Fibroblast of skin of right biceps (primary cell): ENCODE measurements at places on chromosomes 13 and 19.
A peak's percentile ranks its signal among the peaks of the same experiment; 100 is the strongest.

DNA sequence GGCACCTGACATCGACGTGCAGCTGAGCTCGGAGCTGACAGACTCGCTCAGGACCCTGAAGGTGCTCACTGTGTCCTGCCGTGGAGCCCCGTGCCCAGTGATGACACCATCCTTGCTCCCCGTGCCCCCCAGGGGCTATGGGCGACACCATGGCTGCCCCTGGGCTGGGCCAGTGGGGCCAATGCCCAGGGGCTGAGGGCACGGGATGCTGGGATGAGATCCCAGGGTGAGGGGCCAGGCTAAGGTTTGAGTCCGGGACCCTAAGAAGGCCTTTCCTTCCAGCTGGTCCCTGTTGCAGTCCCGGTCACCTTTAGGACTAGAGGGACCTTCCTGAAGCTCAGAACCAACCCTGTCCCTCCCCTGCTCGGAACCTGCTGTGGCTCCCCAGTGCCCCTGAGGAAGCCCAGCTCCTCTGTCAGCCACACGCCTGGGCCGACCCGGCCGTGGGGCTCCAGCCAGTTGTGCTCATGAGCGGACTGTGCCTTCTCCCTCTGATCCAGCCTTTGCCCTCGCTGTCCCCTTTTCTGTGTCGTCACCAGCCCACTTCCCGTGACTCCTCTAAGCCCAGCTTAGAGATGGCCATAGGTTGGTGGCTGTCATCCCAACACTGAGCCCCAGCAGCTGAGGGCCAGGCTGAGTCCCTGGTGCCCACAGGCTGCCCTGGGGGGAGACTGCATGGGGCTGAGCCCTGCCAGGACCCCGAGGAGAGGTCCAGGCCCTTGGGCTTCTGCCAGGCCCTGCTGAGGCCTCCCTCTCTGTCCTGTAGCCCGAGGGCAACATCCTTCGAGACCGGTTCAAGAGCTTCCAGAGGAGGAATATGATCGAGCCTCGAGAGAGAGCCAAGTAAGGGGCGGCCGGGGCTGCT is 10.6 kb downstream of the NOP53 start:
- no peak for DNase-seq

- DNase-seq, result no peak
Measured at GRCh38 chr13:70534466-70534865, 426.2 kb upstream of the KLHL1 start.

- DNase-seq, result peak; percentile 23
Measured at GRCh38 chr13:41004875-41005693, 14.0 kb downstream of the ELF1 start.

GRCh38 chr19:4742723-4743646 is 19.3 kb upstream of the DPP9 start:
- no peak for DNase-seq

DNA sequence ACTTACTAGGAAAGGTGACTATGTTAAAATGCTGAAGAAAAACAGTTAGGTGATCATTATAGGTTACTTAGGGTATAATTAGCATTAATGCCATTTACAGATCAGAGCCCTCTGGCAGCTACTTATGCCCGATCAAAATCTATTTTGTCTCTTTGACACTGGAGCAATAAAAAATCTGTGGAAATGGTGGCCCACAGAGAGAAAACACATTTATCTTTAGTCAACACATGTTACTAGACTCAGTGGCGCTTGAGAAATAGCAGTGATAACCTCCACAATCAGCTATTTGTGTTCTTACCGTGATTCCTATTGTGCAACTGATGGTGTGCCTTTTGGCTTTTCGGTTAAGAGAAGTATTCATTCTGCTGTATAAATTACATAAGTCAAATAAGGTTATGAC is 1519.6 kb downstream of the PCDH9 start:
- no peak for DNase-seq

DNA sequence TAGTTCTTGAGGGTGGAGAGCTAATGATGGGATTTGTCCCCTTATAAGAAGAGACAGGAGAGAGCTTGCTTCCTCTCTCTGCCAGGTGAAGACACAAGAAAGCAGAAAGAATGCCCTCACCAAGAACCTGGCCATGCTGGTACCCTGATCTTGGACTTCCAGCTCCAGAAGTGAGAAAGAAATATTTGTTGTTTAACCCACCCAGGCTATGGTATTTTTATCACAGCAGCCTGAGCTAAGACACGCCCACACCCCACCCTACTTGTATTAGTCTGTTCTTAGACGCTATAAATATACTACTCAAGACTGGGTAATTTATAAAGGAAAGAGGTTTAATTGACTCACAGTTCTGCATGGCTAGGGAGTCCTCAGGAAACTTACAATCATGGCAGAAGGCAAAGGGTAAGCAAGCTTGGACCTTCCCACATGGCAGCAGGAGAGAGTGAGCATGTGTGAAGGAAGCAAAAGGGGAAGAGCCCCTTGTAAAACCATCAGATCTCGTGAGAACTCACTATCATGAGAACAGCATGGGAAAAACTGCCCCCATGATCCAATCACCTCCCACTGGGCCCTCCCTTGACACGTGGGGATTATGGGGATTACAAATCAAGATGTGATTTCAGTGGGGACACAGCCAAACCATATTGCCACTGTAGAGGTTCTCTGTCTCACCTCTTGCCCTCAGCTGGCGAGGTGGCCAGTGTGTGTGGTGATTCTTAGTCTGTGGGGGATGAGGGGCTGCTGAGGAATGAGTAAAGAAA is 57.4 kb upstream of the RCBTB2 start:
- DNase-seq, result no peak

- no peak for DNase-seq
Measured at GRCh38 chr13:27534108-27534980, 84.0 kb upstream of the MTIF3 start.

GRCh38 chr13:99966064-99966805 is 5.3 kb downstream of the ZIC5 start:
- DNase-seq, result no peak

DNA sequence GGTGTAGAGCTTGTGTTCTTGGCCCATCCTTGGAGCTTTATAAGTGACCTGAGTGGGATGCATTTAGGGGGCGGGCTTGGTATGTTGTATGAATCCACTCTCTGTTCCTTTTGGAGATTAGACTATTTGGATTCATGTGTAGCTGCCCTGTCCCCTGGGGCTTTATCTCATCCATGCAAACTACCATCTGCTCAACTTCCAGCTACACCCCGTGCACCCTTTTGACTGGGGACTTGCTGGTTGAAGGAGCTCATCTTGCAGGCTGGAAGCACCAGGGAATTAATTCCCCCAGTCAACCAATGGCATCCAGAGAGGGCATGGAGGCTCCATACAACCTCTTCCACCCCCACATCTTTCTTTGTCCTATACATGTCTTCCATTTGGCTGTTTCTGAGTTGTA is 6.1 kb downstream of the CLEC4M start:
- DNase-seq, result no peak

GRCh38 chr13:64591971-64592370 is 2638.2 kb downstream of the PCDH9 start:
- peak; percentile 58 for DNase-seq

- DNase-seq, result peak; percentile 78
Measured at GRCh38 chr13:99496184-99497142, 4.8 kb upstream of the TM9SF2 start.

DNA sequence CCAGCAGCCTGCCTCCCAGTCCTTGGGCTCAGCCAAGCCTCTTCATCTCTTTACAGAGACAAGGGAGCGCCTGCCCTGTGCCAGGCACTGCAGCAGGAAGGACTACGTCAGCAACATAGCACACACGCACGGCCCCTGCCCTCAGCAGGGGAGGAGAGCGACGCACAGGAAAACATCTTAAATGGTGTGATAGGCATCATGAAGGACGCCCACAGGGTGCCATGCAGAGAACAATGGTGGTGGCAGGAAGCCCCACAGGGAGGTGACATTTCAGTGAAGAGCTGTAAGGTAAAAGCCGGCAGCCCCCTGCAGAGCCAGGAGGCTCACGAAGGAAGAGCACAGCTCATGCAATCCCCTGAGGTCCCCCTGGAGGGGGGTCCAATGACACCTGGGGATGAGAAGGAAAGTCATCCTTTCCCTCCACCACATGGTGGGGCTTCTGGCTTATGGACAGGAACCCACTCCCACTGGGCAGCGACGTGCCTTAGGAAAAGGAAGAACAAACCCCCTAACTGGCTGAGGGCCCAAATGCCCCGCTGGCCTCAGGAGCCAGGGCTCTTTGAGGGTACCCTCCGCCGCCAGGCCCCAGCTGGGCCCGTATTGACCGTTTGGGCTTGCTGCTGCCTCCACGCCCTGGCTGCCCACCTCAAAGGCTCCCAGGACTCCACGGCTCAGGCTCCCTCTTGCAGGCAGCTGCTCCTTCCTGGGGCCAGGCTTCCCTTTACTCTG is 37.3 kb upstream of the C13orf42 start:
- DNase-seq, result no peak

- no peak for DNase-seq
Measured at GRCh38 chr19:14959263-14959662, 18.0 kb downstream of the OR7C2 start.

DNA sequence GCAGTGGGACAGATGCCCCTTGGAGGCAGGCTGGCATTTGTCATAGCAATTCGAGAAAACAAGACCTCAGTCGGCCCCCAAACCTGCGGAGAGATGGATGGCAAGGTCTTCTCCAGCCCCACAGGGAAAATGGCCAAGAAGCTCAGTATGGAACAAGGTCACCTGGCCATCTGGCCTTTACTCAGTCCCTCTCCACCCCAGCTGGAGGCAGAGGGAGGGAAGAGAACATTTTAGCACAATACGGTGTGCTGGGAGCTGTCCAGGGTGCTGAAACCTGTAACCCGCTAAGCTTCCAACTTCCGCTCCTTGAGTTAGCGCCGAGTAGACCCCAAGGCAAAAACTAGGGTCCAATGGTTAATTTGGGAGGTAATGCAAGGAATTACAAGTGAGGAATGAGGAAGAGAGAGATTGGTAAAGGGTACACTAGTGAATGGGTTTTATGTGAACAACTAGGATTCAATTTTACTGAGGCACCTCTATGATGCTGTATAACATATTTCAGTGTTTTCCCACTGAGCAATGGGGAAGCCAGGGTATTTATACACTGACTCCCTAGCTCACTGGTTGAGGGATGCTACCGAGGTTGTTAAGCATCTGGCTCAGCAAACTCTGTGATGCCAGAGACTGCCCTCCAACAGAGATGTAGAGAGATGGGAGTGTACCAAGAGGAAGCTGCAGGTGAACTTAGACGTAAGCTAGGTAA is 64.3 kb downstream of the CACNA1A start:
- DNase-seq, result peak; percentile 47

GRCh38 chr13:60335531-60335930 is 61.5 kb upstream of the TDRD3 start:
- peak; percentile 31 for DNase-seq

GRCh38 chr13:108558489-108558888 is 70.9 kb upstream of the MYO16 start:
- DNase-seq, result no peak

DNA sequence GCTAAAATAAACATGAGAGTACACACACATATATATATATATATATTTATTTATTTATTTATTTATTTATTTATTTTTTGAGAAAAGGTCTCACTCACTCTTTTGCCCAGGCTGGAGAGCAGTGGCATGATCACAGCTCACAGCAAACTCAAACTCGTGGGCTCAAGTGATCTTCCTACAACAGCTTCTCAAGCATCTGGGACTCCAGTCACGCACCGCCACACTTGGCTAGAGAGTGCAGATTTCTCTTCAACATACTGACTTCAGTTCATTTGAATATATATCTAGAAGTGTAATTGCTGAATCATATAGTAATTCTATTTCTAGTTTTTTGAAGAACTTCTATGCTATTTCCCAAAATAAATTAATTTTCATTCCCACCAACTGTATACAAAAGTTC is 1711.8 kb downstream of the SLITRK5 start:
- DNase-seq, result no peak

DNA sequence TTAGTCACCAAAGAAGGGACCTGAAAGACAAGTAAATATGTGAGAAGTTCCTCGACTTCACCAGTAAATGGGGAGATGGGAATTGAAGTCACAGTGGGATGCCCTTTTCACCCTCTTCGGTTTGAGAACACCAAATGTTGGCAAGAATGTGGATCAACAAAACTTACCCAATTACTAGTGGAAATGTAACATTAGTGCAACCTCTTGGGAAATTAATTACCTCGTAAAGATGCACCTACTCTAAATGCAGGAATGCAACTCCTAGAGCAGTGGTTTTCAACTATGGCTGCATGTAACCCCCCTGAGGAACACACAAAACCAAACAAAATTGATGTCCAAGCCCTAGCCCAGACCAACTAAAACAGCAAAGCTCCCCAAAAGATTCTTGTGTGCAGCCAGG is 78.1 kb downstream of the LNX2 start:
- DNase-seq, result no peak

DNA sequence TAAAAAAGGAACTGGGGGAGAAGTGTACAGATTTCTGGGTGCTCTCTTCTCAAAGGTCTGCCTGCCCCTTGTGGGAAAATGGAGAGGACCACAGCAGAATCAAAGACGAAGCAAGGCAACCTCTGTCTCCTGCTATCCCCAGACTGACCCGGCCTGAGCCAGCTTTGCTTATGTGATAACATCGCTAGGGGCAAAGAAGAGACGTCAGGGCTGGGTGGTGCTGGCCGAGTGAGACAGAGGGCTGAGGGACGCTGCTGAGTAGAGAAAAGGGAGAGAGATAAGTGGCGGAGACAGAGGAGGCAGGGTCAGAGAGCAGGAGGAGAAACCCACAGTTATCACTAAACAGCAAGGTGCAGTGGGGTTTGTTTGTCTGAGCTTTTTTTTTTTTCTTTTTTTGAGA is 4.6 kb upstream of the MUC16 start:
- no peak for DNase-seq

- DNase-seq, result peak; percentile 86
Measured at GRCh38 chr13:32881074-32881776, 135.0 kb upstream of the KL start.

GRCh38 chr13:97279913-97280312 is 57.8 kb downstream of the MBNL2 start:
- peak; percentile 84 for DNase-seq
